ENCODE measurements at places on chromosomes 6 and 20.

DNA sequence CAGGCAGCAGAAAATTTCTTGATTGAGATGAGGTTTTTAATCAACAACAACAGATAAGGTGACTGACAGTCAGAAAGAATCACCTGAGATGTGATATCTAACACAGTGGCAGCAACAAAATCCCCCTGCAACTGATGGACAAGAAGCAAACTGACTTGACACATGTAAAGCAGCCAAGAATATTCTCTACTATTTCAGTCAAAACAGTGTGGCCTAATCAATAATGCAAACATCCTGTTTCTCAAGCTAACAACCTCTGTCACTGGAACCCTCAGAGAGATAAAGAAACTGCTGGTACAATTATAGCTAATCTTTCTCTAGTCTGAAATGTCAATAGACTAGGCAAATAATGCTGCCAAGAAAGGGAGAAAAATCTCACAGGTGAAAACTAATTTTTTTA lies 4.6 kb upstream of the CGA start:
- DNase-seq: no peak

DNA sequence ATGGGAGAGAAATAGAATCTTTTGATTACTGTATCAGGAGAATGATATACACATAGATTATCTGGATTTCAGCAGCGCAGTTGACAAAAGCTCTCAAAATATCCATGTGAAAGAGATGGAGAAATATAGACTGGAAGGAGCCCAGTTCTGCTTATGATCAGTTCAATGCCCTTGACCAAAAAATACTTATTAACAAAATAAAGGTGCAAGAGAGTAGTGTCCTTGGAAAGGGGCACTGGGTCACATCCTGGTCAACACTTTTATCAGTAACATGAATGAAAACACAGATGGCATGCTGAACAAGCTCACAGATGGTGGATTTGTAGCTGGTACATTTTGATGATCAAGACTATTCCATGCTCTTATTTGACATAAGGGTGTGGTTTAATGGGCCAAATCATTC lies 63.9 kb upstream of the PLEKHG1 start:
- no peak for DNase-seq

DNA sequence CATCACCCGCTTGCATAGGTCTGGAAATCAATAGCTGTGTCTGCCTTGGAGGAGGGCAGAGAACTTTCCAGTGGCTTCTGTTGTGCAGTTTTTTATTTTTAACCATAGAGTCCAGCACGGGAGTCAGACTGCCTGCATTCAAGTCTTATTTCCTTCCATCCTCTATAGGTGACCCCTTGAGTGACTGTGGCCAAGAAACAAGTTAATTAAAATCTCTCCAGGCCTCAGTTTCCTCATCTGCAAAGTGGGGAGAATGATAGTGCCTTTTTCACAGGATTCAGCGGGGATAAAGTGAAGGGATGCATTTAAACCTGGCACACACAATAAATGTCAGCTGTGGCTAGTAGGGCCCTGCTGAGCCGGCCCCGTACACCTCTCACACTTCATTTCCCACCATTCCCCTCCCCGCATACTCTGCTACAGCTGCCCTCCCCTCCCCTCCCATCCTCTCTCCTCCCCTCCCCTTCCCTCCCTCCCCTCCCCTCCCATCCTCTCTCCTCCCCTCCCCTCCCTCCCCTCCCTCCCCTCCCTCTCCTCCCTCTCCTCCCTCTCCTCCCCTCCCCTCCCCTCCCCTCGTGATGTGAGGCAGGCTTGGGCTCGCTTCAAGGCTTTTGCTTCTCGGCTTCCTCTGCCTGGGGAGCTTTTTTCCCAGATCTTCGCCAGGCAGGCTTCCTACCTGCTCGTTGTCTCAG lies 150.5 kb downstream of the TFAP2C start:
- DNase-seq: no peak

- no peak for DNase-seq
Measured at GRCh38 chr6:8059129-8059528, 5.1 kb downstream of the BLOC1S5 start.

DNA sequence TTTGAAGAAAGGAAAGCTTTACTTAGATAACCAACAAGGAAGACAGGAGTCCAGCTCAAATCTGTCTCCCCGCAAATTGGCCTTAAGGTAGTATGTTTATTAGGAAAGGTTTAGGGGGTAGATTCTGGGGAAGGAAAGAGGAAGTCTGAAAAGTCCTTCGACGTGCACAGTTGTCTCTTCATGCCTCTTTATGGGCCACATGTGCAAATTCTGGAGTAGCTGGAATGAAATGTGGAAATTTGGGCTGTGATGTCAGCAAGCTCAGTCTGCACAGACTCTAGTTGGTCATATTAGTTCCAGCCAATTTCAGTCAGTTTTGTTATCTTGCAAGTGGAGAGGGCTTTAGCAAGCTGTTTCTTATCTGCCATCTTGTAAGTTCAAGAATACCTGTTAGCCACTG lies 50.1 kb downstream of the NUP153 start:
- no peak for DNase-seq

GRCh38 chr6:36631326-36632011 lies 37.3 kb downstream of the SRSF3 start:
- DNase-seq: no peak
